ENCODE measurements at places on chromosomes 3 and 15. TPM values are rescaled to one million over a fixed set of nuclear protein-coding genes. Genes with fewer than 3 reads are reported as not detected.
A peak's percentile ranks its signal among the peaks of the same experiment; 100 is the strongest.

GRCh38 chr3:49750056-49750455, 26.3 kb upstream of the GMPPB start:
- H3K27me3 ChIP-seq: no peaks in the 10 kb centered on the region
- no peak for DNase-seq
- H3K4me1 ChIP-seq: peaks cover 9% of the 10 kb centered on the region
- no peak overlapping the region for H3K4me3 ChIP-seq
- H3K36me3 ChIP-seq: peaks cover 14% of the 10 kb centered on the region

ST3GAL6 gene
- total RNA-seq: 11.1 TPM

TMEM212 gene
- not detected for total RNA-seq

- H3K36me3 ChIP-seq: no peaks in the 10 kb centered on the region
- H3K4me1 ChIP-seq: peaks cover 4% of the 10 kb centered on the region
- DNase-seq: no peak
- H3K27ac ChIP-seq: no peak overlapping the region
- H3K4me3 ChIP-seq: no peak overlapping the region
These were observed 9.8 kb downstream of the SLC6A1 start for GRCh38 chr3:11002371-11002807.

C3orf20 gene
- total RNA-seq: 0.09 TPM

- no peaks in the 10 kb centered on the region for H3K27me3 ChIP-seq
- DNase-seq: no peak
- no peak overlapping the region for H3K4me3 ChIP-seq
- no peaks in the 10 kb centered on the region for H3K36me3 ChIP-seq
These were observed 167.7 kb downstream of the LRTM1 start for GRCh38 chr3:54760201-54760600.

DNA sequence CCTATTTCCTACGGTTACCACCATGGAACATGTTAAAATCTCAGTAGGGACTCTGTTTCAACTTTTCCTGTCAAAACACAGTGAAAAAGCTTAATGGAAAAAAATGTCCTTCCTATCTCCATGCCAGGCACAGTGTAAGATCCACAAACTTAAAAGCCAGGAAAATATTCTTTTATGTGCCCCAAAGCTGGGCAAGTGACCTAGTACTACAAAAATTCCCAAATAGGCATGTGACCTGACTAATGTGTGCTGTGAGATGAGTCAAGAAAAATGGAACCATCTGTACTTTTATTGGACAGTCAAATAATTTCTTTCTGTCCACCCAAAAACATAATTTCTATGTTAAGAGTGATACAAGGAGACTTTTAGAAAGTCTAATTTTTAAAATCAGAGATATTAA, 406.0 kb downstream of the ZBTB20 start:
- no peak overlapping the region for H3K4me3 ChIP-seq
- H3K4me1 ChIP-seq: peaks cover 2% of the 10 kb centered on the region
- no peak overlapping the region for H3K27ac ChIP-seq
- no peaks in the 10 kb centered on the region for H3K36me3 ChIP-seq

MYRIP gene
- 0.53 TPM for total RNA-seq

DNA sequence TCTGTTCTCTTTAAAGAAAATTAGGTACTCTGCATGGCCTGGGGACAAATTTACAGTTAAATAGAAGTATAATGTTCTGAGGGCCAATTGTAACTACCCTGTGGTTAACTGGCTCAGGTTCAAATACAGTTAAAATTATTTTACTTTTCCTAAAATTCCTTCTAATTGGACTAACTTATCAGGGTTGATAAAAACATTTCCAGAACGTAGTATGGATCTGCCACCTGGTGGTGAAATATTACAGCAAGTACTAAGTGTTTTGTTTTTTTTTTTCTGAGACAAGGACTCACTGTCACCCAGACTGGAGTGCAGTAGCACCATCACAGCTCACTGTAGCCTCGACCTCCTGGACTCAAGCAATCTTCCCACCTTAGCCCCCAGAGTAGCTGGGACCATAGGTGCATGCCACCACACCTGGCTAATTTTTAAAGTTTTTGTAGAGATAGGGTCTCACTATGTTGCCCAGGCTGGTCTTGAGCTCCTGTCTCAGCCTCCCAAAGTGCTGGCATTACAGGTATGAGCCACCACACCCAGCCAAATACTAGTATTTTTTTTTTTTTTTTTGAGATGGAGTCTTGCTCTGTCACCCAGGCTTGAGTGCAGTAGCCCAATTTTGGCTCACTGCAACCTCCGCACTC, 29.2 kb downstream of the NEO1 start:
- H3K4me1 ChIP-seq: peaks cover 12% of the 10 kb centered on the region
- no peak for DNase-seq
- H3K27me3 ChIP-seq: no peaks in the 10 kb centered on the region
- H3K4me3 ChIP-seq: no peak overlapping the region
- no peak overlapping the region for H3K27ac ChIP-seq
- peaks cover 2% of the 10 kb centered on the region for H3K36me3 ChIP-seq

DNA sequence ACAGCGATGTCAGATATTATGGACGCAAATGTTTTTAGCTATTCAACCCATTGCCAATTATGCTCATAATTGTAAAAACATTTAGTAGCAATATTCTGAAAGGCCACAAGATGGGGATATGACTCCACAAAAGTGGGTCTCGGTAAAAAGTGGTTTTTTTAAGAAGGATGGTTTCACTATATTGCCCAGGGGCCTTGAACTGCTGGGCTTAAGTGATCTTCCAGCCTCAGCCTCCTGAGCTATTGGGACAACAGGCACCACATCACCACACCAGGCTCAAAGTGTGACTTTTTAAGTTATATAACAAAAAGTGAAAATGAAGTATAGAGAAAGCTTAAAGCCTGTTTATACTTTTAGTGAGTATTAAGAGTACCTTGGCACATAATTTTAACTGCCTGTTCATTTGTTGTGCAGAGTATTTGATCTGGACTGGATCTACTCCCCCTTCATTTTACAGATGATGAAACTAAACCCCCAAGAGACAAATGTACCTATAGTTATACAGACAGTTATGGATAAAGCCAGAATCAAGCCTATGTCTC, 9.4 kb downstream of the NAA50 start:
- H3K4me1 ChIP-seq: peaks cover 5% of the 10 kb centered on the region
- no peak for DNase-seq
- H3K4me3 ChIP-seq: no peak overlapping the region
- H3K36me3 ChIP-seq: peaks cover 3% of the 10 kb centered on the region
- peak overlapping the region; percentile 55 for H3K27ac ChIP-seq
- H3K27me3 ChIP-seq: no peaks in the 10 kb centered on the region

DNA sequence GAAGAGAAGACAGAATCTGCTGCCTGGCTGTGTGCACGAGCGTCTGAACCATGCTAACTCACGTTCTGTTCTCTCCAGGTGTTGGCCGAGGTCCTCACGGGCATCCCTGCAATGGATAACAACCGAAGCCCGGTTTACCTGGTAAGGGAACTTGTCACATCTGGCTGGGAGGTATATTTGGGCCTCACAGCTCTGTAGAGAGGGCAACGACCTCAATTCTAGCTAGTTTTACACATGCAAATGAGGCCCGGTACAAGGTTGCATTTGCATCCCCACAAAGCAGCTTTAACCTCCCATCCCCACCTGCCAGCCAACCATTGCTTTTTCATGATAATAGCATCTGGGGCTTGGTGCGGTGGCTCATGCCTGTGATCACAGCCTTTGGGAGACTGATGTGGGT, 22.0 kb upstream of the TATDN2 start:
- H3K4me1 ChIP-seq: peaks cover 5% of the 10 kb centered on the region
- no peak overlapping the region for H3K27ac ChIP-seq
- H3K36me3 ChIP-seq: peaks cover 2% of the 10 kb centered on the region
- DNase-seq: no peak
- H3K4me3 ChIP-seq: no peak overlapping the region

- no peak for DNase-seq
- peaks cover 42% of the 10 kb centered on the region for H3K36me3 ChIP-seq
- H3K4me3 ChIP-seq: no peak overlapping the region
- H3K4me1 ChIP-seq: no peaks in the 10 kb centered on the region
- H3K27me3 ChIP-seq: no peaks in the 10 kb centered on the region
- H3K27ac ChIP-seq: no peak overlapping the region
These were observed 32.7 kb downstream of the TOP2B start for GRCh38 chr3:25631989-25632388.

MAP1A gene
- 13.9 TPM for total RNA-seq

GOLGA8G gene
- not detected for total RNA-seq

DZIP1L gene
- 26.5 TPM for total RNA-seq

DNA sequence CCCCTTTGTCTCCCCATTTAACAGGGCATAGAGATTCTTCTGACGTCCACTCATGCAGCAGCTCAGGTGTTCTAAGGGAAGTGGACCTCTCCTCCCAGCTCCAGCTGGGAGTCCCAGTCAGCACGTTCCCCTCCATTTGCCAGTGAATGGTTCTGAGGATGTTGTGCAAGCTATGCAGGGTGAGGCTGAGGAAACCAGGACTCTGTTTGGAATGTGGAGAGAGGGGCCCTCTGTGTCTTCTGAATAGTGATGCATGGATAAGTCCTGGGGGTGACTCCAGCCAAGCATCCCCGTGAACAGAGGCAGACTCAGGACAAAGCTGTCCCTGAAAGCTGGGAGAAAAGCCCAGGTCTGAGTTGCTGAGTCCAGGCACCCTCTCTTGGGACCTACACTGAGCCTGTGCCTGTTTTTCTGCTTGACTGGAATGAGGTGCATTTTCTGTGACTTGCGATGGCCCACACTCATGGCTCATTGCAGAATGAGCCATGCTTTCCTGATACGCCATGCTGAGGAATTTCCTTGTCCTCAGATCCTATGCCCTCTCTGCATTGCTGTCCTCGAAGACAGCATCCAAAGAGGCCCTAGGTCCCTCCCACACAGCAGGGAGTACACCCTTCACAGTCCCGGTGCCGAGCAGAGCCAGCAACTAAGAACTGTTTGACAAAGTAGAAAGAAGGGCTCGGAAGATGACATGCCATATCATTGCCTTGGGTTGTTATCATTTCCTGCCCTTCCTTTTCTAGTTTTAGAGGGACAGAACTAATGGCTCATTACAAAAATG, 185.2 kb downstream of the ATP10A start:
- H3K4me1 ChIP-seq: no peaks in the 10 kb centered on the region
- H3K4me3 ChIP-seq: no peak overlapping the region
- H3K27ac ChIP-seq: no peak overlapping the region
- H3K27me3 ChIP-seq: no peaks in the 10 kb centered on the region
- DNase-seq: no peak

TIMP4 gene
- total RNA-seq: 0.16 TPM

ENTPD3 gene
- 0.72 TPM for total RNA-seq

TRH gene
- total RNA-seq: 0.13 TPM

ATP2B2 gene
- not detected for total RNA-seq

DNA sequence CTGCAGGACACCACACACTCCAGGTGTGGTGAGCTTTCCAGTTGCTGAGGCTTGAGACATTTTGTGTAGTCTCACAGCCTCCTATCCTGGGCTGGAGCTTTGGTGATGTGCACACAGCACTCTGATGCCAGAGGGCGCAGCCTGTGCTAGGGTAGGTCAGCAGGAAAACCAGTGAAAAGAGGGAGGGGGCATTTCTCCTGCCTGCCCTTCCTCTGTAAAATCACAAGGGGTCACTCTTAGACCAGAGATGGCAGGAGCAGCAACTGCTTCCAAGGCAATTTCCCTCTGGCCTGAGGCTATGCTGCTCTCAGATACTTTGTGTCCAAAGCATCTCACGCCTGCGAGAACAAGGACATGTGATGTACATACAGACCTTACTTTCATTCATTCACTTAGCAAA, 16.5 kb upstream of the MUSTN1 start:
- no peaks in the 10 kb centered on the region for H3K4me1 ChIP-seq
- H3K27ac ChIP-seq: no peak overlapping the region
- H3K4me3 ChIP-seq: no peak overlapping the region
- H3K36me3 ChIP-seq: peaks cover 8% of the 10 kb centered on the region
- DNase-seq: no peak
- H3K27me3 ChIP-seq: no peaks in the 10 kb centered on the region

Measured in mesothelial cell of epicardium (in vitro differentiated cells).